ENCODE measurements at places on chromosomes 6 and 20.

GRCh38 chr6:126773112-126773805 lies 345.2 kb upstream of the RSPO3 start:
- no peak for DNase-seq

GRCh38 chr6:140393665-140394540 lies 1019.5 kb upstream of the CITED2 start:
- DNase-seq = no peak

- no peak for DNase-seq
Measured at GRCh38 chr20:33320006-33320405, 37.0 kb downstream of the BPIFB1 start.

DNA sequence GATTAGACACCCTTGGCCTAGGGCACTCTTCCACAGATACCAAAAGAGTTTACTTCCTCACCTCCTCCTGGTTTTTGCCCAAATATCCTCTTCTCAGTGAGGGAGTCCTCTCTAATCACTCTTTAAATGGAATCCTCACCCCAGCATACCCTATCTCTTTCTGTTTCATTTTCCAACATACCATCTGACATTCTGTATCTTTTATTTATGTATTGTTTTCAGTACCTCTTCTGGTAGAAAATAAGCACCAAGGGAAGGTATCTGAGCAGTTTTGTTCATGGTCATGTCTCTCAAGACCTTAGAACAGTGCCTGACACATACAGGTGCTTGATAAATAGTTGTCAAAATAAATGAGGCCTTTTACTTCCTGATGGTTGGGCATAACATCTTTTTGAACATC lies 55.1 kb downstream of the KIAA0408 start:
- DNase-seq = no peak

DNA sequence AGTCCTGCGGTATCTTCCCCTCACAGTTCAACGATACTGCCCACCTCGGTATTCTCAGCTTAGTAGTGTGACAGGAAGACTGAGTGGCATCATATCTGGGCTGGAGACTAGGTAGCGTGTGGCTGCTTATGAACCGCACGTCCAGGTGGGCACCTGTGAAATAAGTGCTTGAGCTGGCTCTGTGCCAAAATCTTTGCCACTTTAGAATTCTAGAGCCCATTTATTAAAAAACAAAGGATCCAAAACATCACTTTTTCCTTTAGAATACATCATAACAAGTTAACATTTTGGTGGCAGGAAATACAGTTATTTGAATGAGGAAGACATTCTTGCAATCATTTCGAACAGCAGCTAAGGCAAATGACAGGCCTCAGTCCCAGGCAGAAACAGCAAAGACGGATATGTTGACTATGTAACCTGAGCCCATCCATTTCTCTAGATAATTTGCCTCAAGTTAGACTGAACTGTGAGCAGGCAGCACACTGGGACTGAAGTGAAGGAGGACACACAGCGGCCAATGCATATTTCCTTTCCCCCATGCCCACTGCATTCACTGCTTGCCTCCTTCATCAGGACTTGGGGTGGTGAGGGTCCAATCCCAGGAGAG lies 136.6 kb downstream of the GMDS start:
- no peak for DNase-seq

- DNase-seq = no peak
Measured at GRCh38 chr6:37614491-37614890, 83.2 kb downstream of the MDGA1 start.

GRCh38 chr6:68506911-68507310 lies 128.2 kb upstream of the ADGRB3 start:
- DNase-seq = no peak

DNA sequence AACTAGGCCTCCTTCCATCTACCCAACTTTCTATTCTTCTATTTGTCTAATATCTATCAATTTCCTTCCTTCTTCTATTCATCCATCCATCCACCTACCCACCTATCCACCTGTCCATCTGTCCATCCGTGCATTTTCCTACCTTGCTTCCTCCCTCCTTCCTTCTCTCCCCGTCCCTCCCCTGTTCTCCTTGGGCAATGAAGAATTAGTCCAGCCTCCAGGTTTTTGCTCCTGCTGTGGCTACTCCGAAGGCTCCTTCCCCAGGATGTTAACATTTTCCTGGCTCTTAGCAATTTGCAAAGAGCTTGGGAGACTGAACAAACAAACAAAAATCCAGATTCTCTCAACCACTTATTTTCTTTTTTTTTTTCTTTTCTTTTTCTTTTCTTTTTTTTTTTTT lies 81.6 kb downstream of the KCNB1 start:
- DNase-seq = no peak

GRCh38 chr20:19348582-19348981 lies 136.1 kb downstream of the SLC24A3 start:
- no peak for DNase-seq

- DNase-seq = no peak
Measured at GRCh38 chr6:159125951-159126352, 43.2 kb upstream of the FNDC1 start.

DNA sequence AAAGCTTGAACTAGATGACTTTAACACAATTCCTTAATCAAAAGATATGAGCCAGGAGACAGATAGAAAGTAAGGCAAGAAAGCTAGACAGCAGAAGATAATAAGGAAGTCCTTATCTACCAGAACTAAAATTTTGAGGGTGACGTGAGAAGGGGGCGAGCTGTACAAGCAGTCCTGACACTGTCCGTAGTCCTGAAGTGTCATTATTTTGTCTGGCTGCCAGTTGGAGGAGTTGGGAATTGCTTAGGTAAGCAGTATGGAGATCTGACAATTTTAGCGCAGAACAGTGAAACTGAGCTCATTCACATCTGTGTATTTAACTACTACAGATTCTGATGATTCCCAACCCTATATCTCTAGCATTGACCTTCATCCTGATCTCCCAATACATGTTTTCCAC lies 25.8 kb upstream of the CEP85L start:
- no peak for DNase-seq

DNA sequence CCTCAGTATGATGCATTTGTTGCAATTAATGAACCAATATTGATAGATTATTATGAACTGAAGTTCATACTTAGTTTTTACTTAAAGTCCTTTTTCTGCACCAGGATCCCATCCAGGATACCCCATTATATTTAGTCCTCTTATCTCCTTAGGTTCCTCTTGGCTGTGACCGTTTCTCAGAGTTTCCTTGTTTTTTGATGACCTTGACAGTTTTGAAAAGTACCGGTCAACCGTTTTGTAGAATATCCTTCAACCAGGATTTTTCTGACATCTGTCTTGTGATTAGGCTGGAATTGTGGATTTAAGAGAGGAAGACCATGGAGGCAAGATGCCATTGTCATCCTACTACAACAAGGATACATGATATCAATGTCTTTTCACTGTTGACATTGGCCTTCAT lies 98.0 kb upstream of the F13A1 start:
- no peak for DNase-seq

GRCh38 chr6:40098774-40099173 lies 164.5 kb upstream of the MOCS1 start:
- DNase-seq = no peak
